ENCODE measurements at places on chromosomes 3 and 15. TPM values are rescaled to one million over a fixed set of nuclear protein-coding genes. Genes with fewer than 3 reads are reported as not detected.

- no peak for DNase-seq
These were observed 383.4 kb downstream of the MECOM start for GRCh38 chr3:169280010-169280585.

DNA sequence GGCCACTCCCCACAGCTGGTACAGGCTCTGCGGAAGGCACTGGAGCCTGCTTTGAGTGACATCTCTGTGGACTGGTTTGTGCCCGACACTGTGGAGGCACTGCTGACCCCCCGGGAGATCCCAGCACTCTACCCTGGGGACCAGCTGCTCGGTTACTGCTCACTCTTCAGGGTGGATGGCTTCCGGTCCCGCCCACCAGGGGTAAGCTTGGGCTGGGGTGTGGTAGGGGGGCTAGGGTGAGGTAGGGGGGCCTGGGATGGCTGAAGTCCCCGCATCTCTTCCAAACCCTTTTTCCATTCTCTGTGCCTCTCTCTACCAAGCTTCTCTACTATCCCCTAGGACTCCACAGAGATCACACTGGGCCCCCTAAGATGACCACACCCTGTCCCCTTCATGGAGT is 7.8 kb downstream of the VWA5B2 start:
- peak; percentile 50 for DNase-seq

GRCh38 chr3:154013736-154014135 is 107.5 kb upstream of the ARHGEF26 start:
- DNase-seq: no peak

GRCh38 chr3:34178415-34178814 is 380.0 kb downstream of the PDCD6IP start:
- no peak for DNase-seq

GRCh38 chr3:108931035-108931434 is 22.6 kb downstream of the GUCA1C start:
- DNase-seq: no peak

DNA sequence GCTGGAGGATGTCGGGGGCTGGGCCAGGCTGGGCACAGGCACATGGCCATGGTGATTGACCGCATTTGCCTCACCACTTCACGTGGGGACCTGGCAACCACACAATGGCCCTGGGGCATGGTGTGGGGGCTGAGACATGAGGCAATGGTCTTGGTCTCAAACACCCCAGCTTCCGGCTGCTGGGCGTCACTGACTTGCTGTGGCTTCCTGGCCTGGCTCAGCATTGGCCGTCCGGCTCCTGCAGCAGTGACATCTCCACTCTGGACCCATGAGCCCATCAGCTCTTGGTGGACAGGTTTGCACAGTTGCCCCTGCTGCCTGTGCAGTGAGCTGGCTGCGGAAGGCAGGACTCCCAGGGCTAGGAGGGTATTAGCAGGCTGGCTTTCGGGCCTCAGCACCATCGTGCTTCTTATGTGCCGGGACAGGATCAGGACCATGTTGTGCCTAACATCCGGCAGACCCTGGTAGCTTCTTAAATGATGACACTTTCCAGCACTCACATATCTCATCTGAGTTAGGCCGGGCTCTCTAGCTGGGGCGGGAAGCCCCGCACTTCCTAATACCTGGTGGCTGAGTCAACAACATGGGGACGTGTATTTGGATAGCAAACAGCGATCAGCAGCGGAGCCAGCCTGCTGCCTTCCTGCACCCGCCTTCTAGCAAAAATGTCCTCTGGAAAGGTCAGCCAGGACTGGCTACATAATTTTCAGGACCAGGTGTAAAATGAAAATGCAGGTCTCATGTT is 34.1 kb downstream of the ZNF710 start:
- DNase-seq: peak; percentile 47

DNA sequence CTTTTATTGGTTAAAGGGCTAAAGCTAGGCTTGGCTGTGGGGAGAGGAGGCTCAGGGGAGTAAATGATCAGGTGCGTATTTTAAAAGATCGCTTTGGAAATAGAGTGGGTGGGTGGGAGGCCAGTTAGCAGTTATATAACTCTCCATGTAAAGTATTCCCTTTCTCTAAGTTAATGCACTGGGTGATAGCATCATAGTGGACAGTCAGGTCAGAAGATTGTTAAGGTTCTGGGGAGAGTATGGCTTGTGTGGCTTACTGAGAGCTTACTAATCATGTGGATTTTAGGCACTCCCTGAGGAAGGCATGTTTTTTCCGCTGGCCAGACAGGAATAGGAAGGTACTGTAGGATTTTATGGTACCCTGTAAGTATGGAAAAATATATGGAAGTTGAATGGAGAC is 6.3 kb upstream of the EIF3J start:
- DNase-seq: no peak

DNA sequence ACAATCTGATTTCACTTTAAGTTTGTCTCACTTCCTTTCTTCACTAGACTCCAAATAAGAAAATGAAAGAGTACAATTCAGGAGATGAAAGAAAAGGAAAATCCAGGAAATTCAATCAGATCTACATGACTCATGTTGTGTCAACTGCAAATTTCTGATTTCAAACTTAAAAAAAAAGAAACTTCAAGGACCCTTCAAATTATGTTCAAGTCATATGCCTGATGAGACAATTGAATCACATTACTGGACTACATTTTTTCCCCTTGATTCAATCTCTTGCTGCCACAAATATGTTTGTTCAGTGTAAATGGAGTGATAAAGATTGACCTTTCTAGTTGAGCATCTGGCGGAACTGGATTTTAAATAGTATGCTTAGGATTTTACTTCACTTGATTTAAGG is 37.4 kb downstream of the FRMD5 start:
- DNase-seq: peak; percentile 85

GRCh38 chr3:157166115-157166514 is 6.2 kb upstream of the CCNL1 start:
- DNase-seq: no peak

DNA sequence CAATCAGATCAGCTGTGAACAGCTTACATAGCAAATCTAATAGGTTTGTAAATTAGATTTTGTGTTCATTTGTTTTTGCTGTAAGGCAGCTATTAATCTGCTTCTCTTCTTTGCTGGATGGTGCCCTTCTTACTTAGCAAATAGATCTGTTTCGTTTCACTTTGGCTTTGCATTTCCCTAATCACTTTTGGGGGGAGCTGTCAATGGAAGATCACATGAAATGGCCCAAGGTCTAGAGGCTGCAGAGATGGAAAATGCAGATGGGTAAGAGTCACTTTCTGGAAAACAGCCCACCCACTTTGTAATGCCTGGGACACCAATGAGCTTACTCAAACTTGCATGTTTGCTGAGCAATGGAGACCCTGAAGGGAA is 36.4 kb downstream of the ST8SIA2 start:
- DNase-seq: no peak

- no peak for DNase-seq
These were observed 41.1 kb upstream of the NANOGP8 start for GRCh38 chr15:35126236-35126635.

DNA sequence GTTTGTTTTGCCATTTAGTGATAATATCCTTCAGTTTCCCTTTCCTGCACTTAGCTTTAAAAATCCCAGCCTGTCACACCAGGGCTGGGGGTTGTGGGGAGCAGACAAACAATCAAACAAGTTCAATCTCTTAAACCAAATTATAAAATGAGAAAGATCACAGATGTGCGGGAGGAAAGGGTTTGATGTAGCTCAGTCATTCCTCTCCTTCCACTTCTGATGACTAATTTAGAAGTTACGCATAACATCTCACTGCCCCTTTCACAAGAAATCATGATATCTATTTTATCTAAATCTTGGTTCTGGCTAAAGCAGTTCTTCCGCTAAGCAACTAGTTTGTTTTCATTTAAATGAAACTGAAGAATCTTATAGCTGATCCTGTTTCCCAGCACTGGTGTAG is 34.1 kb upstream of the ATG7 start:
- DNase-seq: peak; percentile 85

GRCh38 chr3:126355777-126356372 is 1.3 kb downstream of the KLF15 start:
- DNase-seq: peak; percentile 98

GRCh38 chr3:127450331-127450730 is 140.2 kb downstream of the TPRA1 start:
- DNase-seq: peak; percentile 30

- DNase-seq: no peak
These were observed 60.3 kb upstream of the PDZRN3 start for GRCh38 chr3:73685061-73685460.

DNA sequence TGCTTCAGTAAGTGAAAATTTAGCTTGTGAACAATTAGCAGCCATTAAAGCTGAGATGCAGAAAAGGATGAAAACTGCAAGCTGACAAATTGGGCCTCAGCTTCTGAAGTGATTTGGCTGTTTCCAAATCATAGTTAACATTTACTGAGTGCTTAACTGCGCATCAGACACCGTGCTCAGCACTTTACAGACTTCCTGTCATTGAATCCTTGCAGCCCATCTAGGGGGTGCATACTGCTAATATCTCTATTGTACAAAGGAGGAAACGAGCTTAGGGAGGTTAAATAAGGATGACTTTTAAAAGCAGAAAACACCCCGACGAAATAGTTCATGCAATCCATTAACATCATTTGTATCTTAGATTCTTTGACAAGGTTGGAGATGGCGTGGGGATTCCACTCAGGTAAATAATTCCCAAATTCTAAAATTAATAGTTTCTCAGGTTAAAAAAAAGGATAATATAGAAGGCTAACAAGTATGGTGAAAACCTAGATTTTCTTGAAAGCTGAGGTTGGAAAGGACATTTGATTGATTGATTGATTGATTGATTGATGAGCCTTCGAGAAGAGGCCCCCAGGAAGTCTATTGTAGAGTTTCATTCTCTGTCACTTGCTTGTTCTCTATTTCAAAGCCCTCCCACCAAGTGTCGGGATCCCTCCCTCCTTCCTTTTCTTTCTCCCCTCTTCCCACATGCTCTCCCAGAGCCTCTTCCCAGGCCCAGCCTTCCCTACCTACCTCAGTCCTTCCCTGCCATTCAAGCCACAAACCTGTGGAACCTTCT is 23.5 kb upstream of the EPHB3 start:
- DNase-seq: no peak

- no peak for DNase-seq
These were observed 50.2 kb upstream of the LRRC58 start for GRCh38 chr3:120399372-120399771.

DNA sequence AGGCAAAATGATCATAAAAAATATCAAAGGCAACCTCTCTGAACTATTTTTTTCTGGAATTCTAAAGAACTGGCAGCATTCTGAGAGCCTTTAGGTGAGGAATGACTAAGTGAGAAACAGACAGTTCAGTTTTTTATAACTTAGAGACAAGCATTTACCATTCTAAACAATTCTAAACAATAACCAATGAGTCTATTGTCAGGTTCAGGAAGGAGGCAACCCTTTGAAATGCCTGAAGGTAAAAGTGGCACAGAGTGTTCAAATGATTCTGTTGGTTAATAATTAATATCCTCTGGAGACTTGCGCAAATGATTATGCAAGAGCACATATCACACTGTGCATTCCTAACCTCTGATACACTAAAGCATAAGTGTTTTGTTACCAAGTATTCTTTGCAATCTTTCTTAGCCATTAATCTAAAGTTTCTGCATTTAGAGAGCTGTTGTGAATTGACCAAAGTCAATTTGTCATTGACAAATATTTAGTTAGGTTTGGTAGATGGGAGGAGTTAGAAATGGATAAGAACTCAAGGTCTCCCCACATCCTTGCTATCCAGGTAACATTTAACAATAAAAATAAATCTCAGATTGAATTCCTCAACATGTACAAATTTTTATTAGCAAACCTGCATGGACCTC is 9.2 kb upstream of the TGFBR2 start:
- no peak for DNase-seq

GRCh38 chr3:64555351-64555750 is 132.4 kb downstream of the ADAMTS9 start:
- DNase-seq: no peak

- DNase-seq: no peak
These were observed 364.6 kb upstream of the ZNF385D start for GRCh38 chr3:22115581-22115980.

DNA sequence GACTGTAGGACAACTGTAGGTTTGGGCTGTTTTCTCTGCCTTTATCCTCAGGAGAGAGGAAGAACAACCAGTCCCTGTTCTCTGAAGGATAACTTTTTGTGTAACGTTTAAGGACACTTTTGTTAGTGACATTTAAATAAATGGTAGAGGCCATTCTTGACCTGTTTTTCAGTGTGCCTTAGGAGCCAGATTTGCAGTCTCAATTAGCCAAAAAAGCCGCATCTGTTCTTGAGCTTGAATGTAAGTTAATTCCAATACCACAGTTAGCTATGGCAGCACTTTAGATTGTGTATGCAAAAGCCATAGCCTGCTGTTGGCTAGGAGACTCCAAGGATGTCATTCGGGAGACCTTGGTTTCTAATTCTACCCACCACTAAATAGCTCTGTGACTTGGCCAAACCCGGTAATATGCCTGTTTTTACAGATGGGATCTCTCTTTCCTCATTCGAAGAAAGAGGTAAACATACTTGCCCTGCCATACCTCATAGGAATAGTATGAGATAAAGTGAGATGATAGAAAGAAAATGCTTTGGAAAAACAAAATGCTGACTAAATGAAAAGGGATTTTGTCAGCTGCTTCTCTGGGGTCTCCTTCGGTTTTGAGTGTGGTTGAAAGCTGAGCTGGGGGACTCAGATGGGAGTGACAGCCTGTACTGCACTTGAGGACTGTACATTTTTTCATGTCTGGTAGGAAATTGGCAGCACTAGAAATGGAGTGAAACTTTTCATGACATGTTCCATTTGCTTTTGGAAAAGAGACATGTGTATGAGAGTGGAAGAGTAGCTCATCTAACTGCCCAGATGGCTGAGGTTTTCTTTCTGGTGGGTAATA is 57.3 kb upstream of the ROPN1 start:
- no peak for DNase-seq

Gene SLC24A5
- not detected for total RNA-seq

Gene ANKRD63
- total RNA-seq: not detected

Gene CAMKV
- not detected for total RNA-seq

Gene SLC7A14
- total RNA-seq: 0.29 TPM

Gene FSIP1
- total RNA-seq: 3.6 TPM

Gene GOLGA8G
- total RNA-seq: not detected

Gene CORO2B
- 14.1 TPM for total RNA-seq

Gene ACTRT3
- 4.3 TPM for total RNA-seq

Gene GADL1
- total RNA-seq: not detected

Gene C3orf85
- not detected for total RNA-seq

Gene MON1A
- total RNA-seq: 14.1 TPM

Gene MINDY2
- 19.9 TPM for total RNA-seq

Gene SOX14
- not detected for total RNA-seq

Gene GMNC
- total RNA-seq: under 0.01 TPM

Data from osteoblast (primary cell).